ENCODE measurements at places on chromosomes 2 and 18.
A peak's percentile ranks its signal among the peaks of the same experiment; 100 is the strongest.

DNA sequence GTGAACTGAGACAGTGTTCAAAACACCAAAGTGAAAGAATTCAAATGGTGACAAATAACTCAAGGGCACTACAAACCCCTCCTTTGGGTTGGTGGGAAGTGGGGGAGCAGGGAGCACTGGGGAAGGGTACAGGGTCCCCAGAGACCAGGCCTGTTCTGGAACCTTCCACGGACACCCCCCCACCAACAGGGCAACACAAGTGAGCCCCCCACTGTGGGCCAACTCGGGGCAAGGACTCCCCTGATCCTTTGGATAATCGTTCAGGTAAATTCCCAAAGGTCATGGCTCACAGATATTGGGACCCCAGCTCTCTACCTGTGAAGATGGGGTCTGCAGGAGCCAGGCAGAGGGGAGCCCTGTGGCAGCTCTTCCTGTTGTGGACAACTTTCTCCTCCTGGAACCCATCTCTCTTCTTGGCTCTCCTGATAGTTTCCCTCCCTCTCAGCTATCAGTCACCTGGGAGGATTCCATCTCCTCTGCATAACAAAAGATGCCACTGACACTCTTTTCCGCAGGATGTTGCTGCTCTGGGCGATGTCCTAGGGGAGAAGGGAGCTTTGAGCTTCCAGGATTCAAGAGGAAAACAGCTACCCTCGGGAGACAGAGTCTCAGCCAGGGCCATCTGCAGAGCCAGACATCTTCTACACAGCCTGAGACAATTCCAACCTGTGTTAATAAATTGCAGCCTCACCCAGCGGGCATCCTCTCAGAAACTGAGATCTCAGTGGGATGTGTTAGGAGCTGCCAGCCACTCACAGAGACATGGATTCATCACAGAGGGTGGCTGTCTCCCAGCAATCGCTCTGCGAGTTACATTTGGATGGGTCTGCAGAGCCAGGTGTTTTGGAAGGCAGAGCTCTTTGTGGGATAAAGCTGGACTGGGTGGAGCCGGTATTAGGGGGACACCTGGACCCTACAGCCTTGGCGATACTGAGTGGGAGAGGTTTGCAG lies 35.4 kb downstream of the MBP start:
- DNase-seq: no peak

DNA sequence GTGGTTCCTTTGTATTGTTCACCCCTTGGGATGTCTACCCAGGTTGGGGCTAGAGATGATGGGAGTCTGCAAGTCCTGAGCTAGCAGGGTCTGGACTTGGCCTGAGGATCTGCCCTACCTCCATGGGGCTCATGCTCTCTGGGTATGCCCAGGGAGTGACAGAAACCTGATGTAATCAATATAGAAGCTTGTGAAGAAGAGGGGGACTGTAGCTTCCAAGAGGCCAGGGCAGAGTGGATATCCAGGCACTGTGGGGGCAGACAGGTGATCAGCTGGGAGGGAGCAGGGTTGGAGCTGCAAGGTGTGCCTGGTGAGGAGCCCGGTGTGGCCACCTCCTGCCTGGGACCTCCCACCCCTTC lies 164.2 kb downstream of the CTIF start:
- no peak for DNase-seq

- no peak for DNase-seq
Measured at GRCh38 chr2:30404319-30405259, 42.5 kb upstream of the LCLAT1 start.

- peak; percentile 24 for DNase-seq
Measured at GRCh38 chr18:30971338-30971956, 71.1 kb downstream of the DSC3 start.

DNA sequence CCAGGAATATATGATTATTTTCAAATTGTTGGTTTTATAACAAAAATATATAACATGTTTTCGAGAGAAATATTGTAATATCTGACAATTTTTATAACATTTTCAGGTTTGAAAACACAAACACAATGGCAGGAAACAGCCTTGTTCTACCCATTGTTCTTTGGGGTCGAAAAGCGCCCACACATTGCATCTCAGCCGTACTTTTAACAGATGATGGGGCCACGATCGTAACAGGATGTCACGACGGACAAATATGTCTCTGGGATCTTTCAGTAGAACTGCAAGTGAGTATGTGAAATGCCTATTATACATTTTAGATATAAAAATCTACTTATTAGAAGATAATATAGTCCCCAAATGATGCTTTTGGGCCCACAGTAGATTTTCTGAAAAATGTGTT lies 21.2 kb downstream of the WDR7 start:
- DNase-seq: no peak

DNA sequence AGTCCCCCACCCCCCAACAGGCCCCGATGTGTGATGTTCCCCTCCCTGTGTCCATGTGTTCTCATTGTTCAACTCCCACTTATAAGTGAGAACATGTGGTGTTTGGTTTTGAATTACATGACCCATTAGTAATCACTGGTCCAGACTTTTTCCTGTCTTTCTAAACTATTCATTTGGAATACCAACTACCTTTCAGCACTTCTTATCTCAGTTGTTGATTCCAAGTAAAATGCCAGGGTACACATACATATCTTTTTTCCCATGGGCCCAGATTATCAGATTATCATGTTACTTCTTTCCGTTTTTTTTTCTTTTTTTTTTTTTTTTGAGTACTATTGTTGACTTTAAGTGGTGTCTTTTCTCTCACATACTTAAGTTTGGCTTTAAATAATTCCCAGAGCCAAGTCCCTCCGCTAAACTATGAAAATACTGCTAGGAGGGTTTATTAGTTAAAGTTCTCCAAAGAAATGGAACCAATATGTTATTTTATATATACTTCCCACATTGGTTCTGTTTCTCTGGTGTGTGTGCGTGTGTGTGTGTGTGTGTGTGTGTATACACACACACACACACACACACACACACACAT lies 389.3 kb downstream of the IRS1 start:
- no peak for DNase-seq
